ENCODE measurements at places on chromosomes 5 and 9.

DNA sequence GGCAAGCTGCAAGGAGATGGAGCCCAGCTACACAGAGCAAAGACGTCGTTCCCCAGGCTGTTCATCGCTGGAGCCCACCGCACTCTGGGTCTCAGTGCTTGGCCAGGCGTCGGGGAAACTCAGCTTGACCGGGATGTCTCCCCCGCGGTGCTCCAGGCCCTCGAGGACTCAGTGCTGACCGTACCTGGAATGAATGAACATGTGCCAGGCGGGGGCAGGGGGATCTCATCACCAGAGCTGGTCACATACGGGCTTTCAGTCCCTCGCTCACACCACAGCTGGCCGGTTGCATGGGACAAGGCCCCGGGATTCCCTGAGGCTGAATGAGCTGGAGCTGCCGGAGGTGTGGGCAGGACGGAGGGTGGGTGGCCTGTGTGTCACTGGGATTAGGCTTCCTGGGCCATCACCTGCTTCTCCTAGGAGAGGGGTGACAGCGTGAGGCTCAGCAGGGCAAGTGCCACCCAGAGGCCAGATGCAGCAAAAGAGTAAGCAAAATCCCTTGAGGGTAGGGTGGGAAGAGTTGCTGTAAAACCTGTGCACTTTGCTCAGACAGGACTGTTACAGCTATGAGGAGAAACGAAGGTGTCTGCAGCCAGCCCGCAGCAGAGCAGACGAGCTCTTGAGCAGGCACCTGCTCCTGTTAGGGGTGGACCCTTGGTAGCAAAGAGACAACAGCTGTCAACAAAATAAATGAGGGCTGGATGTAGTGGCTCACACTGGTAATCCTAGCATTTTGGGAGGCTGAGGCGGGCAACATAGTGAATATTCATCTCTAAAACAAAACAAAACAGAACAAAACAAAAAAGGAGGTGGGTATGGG lies 70.7 kb upstream of the RAPGEF1 start:
- DNase-seq, result no peak

- DNase-seq, result no peak
Measured at GRCh38 chr9:135178498-135178897, 91.0 kb downstream of the OLFM1 start.

- DNase-seq, result no peak
Measured at GRCh38 chr9:120308495-120308894, 271.5 kb downstream of the CDK5RAP2 start.

GRCh38 chr5:12999667-13000066 lies 944.8 kb downstream of the DNAH5 start:
- DNase-seq, result no peak

DNA sequence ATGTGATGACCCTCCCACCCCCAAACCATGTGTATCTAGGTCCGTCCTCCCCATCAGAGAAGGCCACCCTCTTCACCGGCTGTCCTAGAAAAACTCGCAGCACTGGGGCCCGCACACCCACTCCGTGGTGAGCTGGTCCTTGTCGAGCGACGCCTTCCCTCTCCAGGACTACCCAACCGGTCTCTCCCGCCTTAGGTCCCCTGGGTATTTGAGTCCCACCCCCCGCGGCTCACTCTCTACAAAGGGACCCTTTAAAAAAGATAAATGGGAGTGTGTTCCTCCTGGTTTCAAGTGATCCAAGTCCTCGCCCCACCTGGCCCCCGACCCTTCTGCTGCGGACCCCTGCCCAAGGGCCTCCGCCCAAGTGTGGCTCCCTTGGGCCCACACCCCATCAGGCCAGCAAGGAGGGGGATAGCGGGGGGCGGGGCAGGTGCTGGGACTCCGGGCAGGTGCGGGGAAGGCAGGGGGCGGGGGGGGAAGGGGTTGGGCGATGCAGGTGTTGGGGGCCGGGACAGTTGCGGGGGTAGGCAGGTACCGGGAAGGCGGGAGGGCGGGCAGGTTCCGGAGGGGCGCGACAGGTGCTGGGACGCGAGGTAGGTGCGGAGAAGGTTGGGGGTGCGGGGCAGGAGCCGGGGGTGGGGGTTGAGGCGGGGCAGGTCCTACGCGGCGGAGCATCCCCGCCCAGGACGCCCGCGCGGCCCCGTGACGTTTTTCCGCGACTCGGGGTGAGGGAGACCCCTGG lies 970 bp upstream of the ARRDC1 start:
- DNase-seq, result no peak

DNA sequence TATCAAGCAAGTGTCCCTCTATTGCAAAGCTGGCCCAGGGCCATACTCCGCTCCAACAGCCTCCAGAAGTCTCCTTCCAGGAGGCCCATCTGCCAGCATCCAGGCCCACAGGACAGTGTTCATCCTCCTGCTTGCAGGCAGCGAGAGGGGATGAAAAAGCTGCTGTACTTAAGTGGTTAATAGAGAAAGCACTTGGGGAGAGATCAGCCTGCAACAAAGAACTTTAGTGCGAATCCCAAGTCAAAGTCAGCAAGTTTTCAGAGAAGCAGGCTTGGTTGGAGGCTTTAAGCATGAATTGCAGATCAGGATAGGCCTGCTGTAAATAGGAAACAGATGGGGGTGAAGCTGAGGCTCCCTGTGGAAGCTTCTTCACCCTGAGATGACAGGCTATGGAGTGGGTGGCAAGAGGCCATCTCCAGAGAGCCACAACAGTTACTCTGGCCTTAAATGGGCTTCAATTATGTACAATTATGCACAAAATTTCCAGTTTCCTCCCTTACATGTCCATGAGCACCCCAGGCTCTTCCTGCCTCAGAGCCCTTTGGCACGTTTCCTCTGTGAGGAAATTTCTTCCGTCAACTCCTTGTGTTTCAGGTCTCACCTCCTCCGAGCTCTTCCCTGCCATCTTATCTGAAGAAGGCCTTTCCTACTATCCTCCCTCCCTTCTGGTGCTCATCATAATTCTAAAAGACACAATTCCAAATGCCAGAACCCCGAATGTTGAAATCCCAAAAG lies 98.0 kb upstream of the NR3C1 start:
- no peak for DNase-seq

DNA sequence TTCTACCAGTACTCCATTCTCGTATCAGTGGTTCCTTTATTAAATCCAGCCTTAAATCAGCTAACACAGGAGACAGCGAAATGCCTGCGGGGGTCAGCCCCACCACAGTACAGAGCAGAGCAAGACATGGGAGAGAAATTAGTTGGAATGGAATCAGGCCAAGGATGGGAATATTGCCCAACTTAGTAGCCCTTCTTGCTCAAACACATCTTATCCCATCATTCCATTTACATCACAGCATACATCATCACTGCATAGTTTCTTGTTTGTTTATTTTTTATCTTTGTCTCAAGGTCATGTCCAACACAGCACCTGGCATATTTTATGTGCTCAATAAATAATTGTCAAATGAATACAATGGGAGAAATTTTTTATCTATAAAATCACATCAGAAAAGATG lies 34.3 kb upstream of the DAB2 start:
- DNase-seq, result no peak

GRCh38 chr5:67133776-67134175 lies 62.8 kb downstream of the CD180 start:
- DNase-seq, result no peak

GRCh38 chr5:8060235-8060952 lies 191.4 kb downstream of the MTRR start:
- no peak for DNase-seq

- no peak for DNase-seq
Measured at GRCh38 chr9:104758974-104759373, 5.0 kb upstream of the NIPSNAP3B start.

DNA sequence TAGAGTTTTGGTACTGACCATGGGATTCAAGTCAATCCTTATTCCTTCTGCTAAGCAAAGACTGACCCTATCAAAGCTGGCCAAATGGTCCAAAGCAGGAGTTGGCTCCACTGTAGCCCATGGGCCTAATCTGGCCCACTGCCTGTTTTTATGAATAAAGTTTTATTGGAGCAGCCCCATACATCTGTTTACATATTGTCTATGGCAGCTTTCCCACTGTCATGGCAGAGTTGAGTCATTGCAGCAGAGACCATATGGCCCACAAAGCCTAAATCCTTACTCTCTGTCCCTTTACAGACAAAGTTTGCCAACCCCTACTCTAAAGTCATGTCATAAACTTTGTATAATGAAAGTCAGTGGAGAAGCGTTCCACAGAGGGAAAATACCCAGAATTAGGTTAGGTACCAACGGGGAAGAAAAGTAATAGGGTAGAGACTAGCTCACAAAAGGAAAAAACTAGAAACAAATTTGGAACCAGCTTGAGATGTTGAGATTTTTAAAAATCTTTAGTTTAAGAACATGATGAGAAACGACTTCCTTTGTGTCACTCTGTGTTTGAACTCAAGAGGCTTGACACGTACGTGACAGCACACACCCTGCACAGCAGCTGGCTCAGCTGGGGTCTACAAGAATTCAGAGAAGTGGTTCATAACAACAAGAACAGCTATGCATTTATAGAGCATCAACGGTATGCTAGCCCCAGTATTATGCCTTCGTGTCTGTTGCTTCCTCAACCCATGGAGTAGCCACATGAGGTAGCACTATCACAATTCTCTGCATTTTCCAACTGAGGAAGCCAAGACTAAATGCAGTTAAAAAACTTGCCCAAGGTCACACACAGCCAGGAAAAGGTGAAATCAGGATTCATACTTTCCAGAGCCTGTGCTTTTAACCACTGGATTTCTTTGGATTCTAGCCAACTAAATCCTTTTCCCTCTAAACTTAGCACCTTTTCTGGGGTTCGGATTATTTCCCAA lies 198.9 kb upstream of the WWC1 start:
- no peak for DNase-seq

DNA sequence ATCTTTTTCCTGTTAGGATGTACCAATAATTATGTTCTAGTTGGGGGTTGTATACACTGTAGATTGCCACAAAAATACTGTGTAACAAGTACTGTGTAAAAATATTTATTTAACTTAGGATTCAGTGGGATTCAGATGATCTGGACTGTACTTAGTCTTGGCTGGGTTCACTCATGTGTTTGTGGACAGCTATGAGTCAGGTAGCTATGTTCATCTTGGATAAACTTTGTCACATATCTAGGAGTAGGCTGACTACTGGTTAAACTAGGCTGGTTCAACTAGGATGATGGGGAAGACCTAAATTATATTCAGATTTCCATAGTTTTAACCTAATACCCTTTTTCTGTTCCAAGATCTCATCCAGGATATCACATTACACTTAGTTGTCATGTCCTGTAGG lies 32.1 kb upstream of the TNFSF15 start:
- no peak for DNase-seq

GRCh38 chr9:34380511-34381315 lies 4.0 kb upstream of the MYORG start:
- DNase-seq, result peak; percentile 69

DNA sequence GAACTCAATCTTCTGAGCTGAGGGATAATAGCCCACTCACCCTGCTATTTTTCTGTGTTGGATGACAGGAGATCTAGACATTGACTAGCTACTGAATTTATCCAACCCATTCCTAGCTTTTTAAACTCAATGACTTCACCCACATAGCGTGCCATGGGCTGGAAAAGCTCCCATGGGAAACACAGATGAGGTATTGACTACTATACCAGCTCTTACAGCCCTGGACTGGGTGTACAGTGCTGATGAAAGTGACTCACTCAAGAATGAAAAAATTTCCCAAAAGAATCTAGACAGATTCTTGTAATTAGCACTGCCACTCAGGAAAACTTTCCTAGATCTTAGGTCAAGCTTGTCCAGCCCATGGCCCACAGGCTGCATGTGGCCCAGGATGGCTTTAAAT lies 72.7 kb upstream of the NREP start:
- no peak for DNase-seq

GRCh38 chr5:90802474-90803317 lies 244.1 kb downstream of the ADGRV1 start:
- DNase-seq, result peak; percentile 1

DNA sequence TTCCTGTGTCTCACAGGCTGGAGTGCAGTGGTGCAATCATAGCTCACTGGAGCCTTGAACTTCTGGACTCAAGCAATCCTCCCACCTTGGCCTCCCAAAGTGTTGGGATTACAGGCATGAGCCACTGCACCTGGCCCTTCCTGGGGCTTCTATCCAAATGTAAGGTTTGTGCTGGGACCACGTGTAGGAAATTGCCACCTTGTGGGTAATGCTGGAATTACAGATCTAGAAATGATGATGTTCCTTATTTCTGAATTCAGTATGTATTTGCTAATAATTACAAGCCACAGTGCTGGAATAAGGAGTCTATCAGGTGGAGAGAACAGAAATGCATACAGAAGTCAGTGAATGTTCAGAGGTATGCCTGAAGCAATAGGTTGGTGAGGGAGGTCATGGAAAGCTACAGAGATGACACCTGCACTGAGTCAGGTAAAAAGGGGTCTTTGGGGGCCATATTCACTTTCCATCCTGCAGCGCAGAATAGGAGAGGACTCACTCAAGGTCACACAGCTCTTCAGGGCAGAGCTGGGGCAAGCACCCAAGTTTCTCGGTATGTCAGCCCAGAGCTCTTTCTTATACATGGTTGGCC lies 8.8 kb upstream of the IGFBPL1 start:
- DNase-seq, result peak; percentile 34

DNA sequence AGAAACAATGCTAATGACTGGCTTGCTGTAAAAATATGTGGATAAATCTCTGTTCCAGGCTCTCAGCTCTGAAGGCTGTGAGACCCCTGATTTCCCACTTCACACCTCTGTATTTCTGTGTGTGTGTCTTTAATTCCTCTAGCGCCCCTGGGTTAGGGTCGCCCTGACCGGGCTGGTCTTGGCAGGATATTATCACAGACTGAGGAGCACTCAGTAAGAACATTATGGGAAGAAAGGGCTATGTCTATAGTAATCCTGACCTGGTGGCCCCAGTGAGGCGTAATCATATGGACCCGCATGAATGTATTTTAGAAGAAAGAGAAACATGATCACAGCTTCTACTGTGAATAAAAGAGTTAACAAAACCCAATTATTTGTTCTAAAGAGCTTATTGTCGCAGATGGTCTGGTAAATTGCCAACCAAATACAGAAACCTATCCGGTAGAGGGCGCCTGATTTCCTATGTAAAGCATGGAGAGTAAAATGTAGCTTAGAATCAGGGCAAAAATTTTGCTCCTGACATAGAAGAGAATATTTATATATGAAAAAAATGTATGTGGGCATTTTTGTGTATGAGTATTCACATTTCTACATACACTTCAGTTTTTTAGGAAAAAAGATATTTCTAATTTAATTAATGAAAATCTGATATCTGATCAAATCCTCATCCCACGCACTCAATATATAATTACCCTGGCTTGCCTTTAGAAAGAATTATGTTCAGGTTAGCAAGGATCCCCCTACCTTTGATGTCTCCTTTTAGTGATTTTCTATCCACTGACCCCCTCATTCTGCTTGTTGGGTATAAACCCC lies 5.8 kb upstream of the IFNA1 start:
- DNase-seq, result peak; percentile 46

Data from CD14-positive monocyte (primary cell).